Stimulated activated CD8-positive, alpha-beta memory T cell treated with anti-CD3 and anti-CD28 coated beads, Interleukin-15, amount 100 ng/mL, for 4 hours (primary cell): ENCODE measurements at places on chromosomes 7 and 10.

GRCh38 chr7:144027070-144027469, 21.7 kb upstream of the OR2A5 start:
- no peak for DNase-seq

- no peak for DNase-seq
These were observed 153.4 kb downstream of the BMPER start for GRCh38 chr7:34058801-34059135.

GRCh38 chr10:72075376-72076115, 12.8 kb downstream of the SPOCK2 start:
- DNase-seq: no peak

- no peak for DNase-seq
These were observed 169.4 kb downstream of the AKR1D1 start for GRCh38 chr7:138245682-138246081.

DNA sequence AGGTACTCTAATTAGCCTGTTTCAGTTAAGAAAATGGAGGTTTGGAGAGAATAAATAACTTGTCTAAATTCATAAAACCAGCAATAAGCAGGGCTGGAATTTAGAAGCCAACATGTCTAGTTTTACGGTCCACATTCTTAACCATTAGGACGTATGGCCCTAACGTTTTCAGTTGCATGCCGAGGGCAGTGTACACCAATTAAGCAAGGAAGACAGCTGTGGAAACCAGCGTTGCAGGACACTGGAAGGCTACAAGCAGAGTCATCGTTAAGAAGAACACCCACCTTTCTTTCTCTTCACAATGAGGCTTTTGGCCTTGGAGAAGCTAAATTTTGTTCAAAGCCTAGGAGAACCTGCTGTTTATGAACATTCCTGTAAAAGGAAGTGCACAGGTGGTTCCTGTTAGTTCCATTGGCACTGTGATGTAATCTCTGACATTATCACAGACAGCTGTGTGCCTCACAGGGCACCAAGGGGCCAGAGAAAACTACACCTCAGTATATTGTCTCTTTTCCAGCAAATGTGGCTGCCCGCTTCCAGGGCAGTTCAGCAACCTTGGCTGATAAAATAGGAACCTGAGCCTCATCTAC, 21.0 kb downstream of the MPP7 start:
- no peak for DNase-seq

DNA sequence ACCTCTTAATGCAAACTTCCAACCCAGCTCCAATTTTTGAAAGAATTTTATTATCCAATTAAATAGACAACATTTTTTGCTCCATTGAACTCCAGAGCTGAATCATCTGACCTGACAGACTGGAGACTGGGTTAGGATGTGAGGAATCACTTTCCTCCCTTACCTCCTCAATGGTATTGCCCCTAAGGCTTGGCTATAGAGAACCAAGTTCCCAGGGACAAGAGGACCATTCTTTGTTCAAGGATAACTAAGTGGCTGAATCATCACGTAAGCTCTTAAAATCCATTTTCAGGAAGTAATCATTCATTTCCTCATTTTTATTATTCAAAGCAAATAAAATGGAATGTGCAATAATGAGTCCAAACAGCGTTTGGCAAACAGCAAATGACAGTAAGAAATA, 335.1 kb downstream of the GATA3 start:
- no peak for DNase-seq

DNA sequence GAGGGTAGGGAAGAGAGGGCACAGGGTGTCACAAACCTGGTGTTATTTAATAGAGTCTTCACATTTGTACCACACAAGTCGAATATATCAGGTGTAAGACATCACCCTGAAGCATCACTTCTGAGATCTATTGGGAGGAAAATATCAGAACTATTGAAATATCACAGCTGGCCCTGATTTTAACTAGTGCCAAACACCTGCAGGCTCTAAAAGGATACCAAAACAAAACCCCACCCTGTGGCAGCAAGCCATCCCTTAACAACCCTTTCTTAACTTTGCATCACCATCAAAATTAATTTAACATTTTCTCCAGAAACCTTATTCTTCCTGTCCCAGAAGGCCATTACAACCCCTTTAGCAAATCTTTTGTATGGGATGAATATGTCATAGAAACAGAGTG, 365.4 kb downstream of the SUGCT start:
- no peak for DNase-seq

DNA sequence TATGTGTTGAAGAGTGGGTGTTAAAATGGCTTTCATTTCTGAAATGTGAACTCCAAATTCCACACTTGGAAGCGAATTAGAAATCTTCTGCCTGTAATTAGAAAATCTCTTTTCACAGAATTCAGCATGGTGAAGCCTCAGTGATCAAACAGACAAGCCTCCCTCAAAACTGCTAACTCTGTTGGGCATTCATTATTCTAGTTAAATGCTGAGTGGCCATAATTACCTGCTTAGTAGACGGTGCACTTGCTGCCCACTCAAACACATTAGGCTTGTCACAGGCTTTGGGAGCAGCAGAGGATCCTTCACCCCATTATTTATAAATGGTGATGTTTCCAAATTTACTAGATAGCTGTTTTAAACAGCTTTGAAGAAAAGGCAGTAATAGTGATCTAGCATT, 177.2 kb upstream of the PCLO start:
- no peak for DNase-seq

DNA sequence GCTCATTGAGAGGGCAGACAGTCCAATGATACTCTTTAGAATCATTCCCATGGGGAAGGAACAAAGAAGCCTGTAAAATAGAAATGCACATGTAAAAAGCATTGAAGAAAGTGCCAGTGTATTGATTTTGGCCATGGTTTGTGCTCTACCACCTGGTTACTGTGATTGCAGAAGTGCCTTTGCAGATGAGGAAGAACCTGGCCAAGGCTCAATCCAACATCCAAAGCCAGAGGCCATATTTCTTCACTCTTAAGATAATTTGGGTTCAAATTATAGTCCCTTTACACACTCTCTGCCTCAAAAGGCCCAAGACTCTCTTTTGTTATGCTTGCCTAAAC, 122.1 kb downstream of the EGFR start:
- no peak for DNase-seq
